ENCODE measurements at places on chromosomes 7 and 10.

GRCh38 chr7:32030904-32031692 lies 39.1 kb downstream of the PDE1C start:
- no peak for DNase-seq

- DNase-seq = no peak
Measured at GRCh38 chr7:47806701-47807103, 141.6 kb downstream of the PKD1L1 start.

- no peak for DNase-seq
Measured at GRCh38 chr7:143216151-143216550, 5.7 kb upstream of the TAS2R40 start.

DNA sequence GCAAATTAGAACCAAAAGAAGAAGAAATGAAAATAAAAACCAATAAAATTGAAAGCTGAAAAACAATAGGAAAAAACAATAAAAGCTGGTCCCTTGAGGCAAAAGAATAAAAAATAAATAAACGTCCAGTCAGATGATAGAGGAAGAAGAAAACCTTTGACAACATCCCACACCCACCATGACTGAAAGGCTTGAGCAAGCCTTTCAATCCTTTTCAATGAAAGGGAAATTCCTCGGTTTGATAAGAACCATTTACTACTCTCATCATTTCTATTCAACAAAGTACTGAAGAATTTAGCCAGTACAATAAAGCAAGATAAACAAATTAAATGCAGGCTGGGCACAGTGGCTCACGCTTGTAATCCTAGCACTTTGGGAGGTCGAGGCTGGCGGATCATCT lies 3.8 kb downstream of the SLC25A40 start:
- no peak for DNase-seq

DNA sequence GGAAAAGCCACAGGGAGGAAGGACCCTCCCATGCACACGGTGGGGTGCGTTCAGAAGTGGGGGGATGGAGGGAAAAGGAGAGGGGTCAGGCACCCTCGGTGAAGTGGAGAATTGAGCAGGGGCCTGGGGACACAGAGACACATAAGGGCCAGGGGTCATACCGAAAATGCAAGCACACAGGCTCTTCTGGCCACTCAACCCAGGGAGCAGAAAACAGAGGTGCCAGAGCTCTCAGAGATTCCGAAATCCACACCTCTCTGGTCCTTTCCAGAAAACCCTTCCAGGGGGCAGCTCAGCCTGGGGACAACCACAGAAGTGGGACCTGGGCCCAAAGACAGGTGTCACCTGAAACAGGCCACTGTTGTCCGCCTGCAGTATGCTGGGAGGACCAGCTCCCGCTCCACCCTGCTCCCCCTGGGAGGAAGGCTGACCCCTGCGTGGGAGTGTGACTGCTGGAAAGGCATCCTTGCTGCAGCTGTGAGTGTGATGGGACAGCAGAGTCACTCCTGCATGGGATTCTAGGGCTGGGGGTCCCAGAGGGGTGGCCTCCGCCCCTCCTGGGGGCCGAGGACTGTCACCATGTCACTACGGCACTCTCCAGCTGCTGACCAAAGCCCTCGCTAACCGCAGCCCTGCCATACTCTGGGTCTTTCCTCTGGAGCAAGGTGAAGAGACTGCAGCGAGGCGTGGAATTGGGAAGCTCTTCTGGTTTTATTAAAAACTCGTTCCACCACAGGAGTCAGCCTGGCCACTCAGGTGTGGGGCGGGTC lies 63.1 kb downstream of the TMEM209 start:
- no peak for DNase-seq

GRCh38 chr7:158446281-158446680 lies 141.3 kb downstream of the PTPRN2 start:
- no peak for DNase-seq

DNA sequence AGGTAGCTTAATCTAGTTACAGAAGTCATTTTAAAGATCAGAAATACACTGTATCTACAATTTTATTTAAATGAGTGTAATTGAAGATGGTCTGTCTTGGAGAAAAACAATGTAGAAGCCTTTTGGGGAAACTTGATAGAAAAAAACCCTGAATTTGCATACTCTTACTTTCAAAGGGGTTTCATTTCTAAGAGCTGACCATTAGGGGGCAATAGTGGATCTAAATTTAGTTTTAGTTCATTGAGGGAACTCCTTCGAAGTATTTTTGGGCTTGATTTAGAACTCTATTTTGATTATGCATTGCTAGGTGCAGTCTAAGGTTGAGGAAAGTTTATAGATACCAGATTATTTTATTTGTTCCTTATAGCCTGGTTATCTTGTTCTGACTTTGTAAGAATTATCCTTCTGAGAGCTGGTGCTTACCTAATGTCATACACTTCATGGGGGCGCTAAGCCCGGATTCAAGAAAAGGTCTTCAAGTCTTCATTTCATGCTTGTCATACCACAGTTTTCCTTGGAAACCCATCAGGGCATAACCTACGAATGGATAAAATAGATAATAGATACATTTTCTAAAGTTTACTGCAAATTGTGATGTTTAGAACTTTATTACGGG lies 69.1 kb upstream of the MXI1 start:
- DNase-seq = no peak

DNA sequence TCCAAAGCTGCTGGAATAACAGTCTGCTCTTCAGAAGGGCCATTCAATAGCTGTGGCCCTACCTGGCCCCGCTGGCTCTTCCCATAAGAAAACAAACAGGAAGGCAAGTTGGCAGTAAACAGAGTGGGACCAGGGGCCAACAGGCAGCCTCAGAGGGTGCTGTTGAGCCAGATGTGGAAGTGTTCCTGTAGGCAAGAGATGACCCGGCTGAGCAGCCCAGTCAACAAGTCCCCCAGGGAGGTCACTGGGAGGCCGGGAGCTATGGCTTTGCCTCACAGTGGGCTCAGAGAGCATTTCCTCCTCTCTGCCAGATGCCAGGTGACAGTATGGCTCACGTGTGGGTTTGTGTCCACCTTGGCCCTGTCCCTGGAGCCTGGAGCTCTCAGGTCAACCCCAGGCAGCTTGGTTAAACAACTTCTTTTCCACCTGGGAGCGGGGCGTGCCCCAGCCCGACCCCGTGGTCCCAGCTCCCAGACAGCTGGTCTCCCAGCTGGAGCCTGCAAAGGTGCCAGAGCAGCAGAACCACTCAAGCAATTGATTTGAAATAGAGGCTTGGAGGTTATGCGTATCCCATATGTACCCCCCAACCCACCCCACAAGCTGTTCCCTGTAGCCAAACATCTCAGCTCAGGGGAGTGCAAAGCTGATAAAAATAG lies 33.8 kb upstream of the LOXL4 start:
- no peak for DNase-seq

DNA sequence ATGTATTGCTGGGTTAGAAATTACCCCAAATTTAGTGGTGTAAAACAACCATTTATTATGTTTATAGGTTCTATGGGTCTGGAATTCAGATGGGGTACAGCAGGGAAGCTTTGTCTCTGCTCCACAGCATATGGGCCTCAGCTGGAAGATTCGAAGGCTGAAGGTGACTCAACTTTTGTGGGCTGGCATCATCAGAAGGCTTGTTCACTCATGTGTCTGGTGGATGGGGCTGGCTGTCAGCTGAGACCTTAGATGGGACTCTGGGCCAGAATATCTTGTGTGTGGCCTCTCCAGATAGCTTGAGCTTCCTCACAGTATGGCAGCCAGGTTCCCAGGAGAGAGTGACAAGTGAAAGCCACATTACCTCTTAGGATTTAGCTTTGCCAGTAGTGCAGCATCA lies 45.9 kb downstream of the ZNF503 start:
- DNase-seq = no peak

DNA sequence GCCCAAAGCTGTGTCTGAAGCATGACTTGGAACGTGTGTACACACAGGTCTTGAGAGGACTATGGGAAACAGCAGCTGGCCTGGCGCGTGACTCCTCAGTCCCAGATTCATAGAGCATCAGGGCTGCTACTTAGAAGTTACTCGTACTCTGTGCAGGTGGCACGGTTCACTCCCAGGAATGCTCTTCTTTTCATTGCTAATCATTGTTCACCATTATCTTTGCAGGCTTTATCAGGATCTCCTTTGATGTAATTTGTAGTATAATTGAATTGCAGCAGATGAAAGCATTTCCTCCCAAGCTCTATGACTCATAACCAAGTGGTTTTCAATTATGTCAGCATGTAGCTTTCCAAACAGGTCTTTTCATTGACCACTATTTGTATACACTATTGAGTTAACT lies 938.9 kb downstream of the NRG3 start:
- DNase-seq = no peak

DNA sequence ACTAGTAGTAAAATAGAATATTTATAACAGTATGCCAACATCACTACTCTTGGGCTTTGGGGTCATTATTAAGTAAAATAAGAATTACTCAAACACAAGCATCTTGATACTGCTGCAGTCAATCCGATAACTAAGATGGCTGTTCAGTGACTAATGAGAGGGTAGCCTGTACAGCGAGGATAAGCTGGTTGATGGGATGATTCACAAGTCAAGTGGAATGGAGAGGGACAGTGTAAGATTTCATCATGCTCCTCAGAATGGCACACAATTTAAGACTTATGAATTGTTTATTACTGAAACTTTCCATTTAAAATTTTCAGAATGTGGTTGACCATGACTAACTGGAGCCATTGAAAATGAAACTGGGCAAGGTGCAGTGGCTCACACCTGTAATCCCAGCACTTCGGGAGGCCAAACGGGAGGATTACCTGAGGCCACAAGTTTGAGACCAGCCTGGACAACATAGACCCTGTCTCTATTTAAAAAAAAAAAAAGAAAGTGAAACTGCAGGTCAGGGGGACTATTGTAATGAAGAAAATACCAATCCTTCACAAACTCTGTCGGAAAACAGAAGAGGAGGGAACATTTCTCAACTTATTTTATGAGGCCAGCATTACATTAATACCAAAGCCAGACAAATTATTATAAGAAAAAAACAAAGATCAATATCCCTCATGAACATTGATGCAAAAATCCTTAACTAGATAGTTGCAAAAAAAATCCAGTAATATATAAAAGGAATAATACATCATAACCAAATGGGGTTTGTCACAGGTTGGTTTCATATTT lies 11.2 kb downstream of the AVL9 start:
- DNase-seq = no peak

- no peak for DNase-seq
Measured at GRCh38 chr7:2837496-2837895, 6.6 kb downstream of the GNA12 start.

GRCh38 chr7:35505066-35505465 lies 189.9 kb downstream of the HERPUD2 start:
- DNase-seq = no peak

- no peak for DNase-seq
Measured at GRCh38 chr10:89384474-89385340, 6.9 kb downstream of the IFIT1B start.

DNA sequence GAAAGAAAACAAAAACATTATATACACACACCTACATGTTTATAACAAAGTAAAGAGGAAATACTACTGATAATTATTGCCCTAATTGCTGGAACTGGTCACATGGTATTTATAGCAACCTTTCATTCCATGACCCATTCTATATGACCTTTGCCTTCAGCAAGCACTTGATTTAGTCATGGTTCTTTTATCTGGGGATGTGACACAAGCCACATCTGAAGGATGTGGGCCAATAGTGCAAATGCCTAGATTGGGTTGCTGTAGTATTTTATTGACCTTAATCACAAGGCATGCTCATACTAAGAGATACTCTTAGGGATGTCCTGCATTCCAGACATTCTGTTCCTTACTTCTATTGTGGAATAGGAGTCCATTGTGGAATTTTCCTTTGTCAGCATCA lies 723.5 kb upstream of the POM121L12 start:
- DNase-seq = no peak

DNA sequence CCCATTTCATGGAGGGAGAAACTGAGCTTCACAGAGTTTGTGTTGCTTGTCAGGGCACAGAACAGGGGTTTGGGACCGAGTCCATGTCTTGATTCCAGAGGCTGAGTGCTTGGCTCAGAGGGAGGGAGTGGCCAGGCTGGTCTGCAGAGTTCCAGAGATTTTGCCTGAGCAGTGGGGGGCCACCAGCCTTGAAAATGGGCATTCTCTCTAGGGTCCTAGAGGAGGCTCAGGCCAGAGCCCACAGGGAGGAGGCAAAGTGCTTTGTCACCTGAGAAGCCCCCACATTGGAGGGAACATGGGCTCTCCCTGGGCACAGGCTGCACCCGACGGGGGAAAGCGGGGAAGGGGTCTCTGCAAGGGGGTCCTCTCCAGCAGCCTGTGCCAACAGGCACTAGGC lies 51.5 kb downstream of the DOCK1 start:
- no peak for DNase-seq

DNA sequence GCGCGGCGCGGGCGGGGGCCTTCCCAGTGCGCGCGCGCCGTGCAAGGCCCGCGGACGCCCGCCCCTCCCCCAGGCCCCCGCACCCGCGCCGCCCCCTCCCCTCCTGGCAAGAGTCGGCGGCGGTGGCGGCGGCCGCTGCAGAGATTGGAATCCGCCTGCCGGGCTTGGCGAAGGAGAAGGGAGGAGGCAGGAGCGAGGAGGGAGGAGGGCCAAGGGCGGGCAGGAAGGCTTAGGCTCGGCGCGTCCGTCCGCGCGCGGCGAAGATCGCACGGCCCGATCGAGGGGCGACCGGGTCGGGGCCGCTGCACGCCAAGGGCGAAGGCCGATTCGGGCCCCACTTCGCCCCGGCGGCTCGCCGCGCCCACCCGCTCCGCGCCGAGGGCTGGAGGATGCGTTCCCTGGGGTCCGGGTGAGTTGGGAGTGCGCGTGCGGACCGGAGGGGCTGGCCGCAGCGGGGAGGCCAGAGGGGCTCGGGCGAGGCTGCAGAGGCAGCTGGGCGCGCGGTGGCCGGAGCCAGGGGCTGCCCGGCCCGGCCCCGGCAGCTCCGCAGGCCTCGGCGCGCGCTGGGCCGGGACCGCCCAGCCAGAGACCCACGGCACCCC lies at the start of gene BMPR1A:
Gene BMPR1A (plus strand): TSS at position 109 of the 602 bp plus-strand sequence. CDS start 119,400 bp downstream, outside the sequence.
- DNase-seq = no peak

DNA sequence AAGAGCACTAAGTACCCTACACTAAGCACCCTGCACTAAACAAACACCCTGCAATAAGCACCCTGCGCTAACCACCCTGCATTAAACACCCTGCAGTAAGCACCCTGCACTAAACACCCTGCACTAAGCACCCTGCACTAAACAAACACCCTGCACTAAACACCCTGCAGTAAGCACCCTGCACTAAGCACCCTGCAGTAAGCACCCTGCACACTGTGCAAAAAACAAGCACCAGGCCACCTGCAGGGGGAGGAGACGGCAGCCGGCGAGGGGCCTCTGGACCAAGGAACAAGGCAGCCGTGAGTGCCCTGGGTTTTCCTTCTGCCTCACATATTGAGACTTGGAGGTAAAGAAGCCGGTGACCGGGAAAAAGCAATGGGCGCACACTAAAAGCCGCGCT lies 30.2 kb downstream of the KNDC1 start:
- no peak for DNase-seq
